ENCODE measurements at places on chromosomes 7 and 10. TPM values are rescaled to one million over a fixed set of nuclear protein-coding genes. Genes with fewer than 3 reads are reported as not detected.

DNA sequence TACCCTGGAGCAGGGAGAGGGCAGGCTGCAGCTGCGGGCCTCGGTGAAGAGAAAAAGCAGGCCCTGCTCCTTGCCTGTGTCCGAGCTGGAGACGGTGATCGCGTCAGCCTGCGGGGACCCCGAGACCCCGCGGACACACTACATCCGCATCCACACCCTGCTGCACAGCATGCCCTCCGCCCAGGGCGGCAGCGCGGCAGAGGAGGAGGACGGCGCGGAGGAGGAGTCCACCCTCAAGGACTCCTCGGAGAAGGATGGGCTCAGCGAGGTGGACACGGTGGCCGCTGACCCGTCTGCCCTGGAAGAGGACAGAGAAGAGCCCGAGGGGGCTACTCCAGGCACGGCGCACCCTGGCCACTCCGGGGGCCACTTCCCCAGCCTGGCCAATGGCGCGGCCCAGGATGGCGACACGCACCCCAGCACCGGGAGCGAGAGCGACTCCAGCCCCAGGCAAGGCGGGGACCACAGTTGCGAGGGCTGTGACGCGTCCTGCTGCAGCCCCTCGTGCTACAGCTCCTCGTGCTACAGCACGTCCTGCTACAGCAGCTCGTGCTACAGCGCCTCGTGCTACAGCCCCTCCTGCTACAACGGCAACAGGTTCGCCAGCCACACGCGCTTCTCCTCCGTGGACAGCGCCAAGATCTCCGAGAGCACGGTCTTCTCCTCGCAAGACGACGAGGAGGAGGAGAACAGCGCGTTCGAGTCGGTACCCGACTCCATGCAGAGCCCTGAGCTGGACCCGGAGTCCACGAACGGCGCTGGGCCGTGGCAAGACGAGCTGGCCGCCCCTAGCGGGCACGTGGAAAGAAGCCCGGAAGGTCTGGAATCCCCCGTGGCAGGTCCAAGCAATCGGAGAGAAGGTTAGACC, 138.0 kb upstream of the STK17A start:
- no peaks in the 10 kb centered on the region for H3K36me3 ChIP-seq
- no peaks in the 10 kb centered on the region for H3K4me1 ChIP-seq
- peaks cover 27% of the 10 kb centered on the region for H3K27me3 ChIP-seq
- no peak for DNase-seq
- H3K27ac ChIP-seq = no peak overlapping the region
- no peak overlapping the region for H3K4me3 ChIP-seq

DYNC1I1 gene
- 43.3 TPM for total RNA-seq

SLC26A3 gene
- not detected for total RNA-seq

EBF3 gene
- 0.63 TPM for total RNA-seq

Measured in osteocyte (in vitro differentiated cells).